Activated CD8-positive, alpha-beta memory T cell treated with anti-CD3 and anti-CD28 coated beads for 1 hour (primary cell): ENCODE measurements at places on chromosomes 5 and 9.

- no peak for DNase-seq
Measured at GRCh38 chr5:61732369-61732768, 400.3 kb downstream of the ZSWIM6 start.

GRCh38 chr9:135884328-135885035, 22.9 kb downstream of the CAMSAP1 start:
- no peak for DNase-seq

DNA sequence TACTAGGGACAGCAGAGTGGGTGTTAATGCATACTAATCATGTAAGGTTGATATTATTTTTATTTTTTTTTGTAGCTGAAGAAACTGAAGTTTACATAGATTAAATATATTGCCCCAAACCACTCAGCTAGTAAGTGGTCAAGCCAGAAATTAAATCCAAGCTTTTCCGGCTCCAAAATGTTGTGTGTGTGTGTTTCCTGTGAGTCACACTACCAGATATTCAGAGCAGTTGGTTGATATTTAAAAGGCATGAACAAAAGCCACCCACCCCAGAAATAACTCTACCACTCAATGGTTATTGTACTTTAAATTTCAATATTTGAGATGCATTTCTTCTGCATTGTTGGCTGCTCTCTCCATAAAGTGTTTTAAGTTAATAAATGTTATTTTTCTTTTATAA, 29.5 kb downstream of the KCNN2 start:
- DNase-seq, result no peak

- no peak for DNase-seq
Measured at GRCh38 chr5:163649514-163649913, 144.1 kb downstream of the MAT2B start.

- no peak for DNase-seq
Measured at GRCh38 chr5:157907479-157907878, 48.5 kb upstream of the CLINT1 start.

- DNase-seq, result no peak
Measured at GRCh38 chr9:3884736-3885135, 358.9 kb upstream of the RFX3 start.

DNA sequence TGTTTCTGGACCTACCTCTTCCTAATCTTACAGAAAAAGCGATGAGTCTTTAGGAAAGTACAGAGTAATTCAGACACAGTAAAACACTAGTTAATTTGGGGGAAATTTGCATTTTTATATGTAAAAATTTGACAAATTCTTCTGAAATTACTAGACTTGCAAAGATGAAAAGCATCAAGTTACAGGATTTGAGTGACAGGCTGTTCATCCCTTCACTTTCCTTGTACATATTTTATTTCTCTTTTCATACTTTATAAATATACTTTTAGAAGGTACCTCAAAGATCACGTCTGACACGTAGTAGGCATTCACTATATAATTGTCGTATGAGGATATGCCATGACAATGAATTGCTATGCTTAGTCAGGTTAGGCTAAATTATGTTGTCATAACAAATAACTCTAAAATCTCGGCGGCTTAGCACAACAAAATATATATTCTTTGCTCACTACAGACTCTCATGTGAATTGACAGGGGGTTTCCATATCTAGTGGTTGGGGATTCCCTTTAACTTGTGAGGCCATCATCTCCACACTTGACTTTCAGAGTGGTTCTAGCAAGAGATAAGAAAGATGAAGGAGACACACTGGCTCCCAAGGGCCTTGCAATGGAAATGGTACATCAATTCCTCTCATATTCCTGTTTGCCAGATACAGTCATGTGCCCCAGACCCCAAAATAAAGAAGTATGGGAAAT, 154.1 kb upstream of the TUT7 start:
- no peak for DNase-seq

DNA sequence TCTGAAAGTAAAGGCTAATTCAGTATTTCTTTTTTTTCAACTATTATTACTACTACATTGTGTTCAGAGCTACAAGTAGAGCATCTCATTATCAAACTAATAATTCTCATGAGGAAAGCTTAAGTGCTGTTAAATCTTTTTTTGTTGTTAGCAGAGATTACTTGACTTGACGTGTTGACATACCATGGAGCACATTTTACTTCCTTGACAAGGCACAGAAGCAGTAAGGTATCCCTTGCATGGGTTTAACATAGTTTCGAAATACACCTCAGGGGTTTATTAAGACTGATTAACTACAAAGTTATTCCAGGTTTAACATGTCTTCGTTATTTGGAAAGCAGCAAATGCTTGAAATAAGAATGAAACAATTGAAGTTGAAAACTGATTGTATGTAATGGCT, 7.0 kb downstream of the SPDL1 start:
- DNase-seq, result no peak

DNA sequence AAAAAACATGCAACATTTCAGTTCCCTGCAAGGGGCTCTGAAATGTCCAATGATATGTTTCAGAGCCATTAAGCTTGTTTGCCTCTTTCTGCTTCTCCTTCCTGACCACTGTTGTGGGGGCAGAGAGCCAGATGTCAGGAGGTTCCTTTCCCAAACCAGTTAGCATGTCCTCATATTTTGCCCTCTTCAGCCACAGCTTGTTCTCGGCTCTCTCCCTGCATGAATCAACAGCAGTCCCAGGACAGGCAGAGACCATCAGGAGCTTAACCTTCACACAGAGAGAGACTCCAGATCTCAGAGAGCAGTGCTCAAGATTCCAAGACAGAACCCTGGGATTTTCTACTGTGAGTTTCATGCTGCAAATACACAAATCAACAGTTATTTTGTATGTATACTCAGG, 218.5 kb downstream of the COMMD10 start:
- no peak for DNase-seq

DNA sequence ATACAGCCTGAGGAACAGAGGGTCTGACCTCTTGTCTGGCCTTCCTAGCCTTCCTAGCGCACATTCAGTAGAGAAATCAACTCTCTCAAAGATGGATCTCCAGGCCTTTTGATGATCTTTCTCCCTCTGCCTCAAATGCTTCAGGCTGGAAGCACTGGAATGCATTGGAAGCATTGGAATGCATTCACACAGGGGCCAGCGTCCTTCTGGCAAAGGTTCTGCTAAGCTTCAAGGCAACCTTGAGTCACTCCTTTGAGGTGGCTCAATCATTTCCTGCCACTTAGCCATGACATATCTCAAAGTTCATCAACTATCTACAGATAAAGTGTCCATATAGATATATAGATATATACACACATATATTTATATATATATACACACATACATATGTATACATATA, 42.9 kb downstream of the OR2K2 start:
- no peak for DNase-seq

GRCh38 chr9:71652480-71652879, 115.8 kb downstream of the CEMIP2 start:
- no peak for DNase-seq

DNA sequence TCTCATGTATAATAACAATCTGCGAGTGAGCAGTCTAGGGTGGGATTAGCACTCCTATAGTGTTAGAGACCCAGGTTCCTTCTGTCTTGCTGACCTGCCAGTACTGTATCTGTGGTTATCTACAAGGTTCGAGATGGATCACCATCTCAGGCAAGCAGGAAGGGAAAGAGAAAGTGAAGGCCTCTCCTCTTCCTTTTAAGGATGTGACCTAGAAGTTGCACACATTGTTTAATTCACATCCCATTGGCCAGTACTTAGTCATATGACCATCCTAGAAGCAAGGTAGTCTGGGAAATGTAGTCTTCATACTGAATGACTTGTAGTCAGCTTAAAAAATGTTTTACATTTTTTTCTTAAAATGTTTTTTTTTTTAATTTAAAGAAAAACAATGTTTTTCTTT, 168.6 kb downstream of the CARTPT start:
- DNase-seq, result no peak

DNA sequence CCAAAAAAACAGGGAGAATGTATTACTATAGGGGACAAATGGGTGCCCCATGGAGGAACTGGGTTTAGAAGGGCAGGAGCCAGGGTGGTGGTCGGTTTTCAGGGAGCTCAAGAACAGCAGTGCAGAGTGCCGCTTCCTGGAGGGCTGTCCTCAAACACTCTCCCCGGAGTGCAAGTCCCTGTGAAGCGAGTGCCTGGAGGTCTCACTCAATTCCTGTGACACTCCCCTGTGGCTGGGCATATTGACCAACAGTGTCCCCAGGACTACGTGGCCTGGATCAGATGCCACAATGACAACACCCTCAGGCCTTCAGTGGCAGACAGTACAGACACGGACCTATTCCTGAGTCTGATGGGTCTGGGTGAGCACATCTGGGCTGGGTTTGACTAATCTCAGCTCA, 412.1 kb upstream of the IRX2 start:
- DNase-seq, result no peak

- DNase-seq, result no peak
Measured at GRCh38 chr9:120481248-120481647, 98.7 kb downstream of the CDK5RAP2 start.

DNA sequence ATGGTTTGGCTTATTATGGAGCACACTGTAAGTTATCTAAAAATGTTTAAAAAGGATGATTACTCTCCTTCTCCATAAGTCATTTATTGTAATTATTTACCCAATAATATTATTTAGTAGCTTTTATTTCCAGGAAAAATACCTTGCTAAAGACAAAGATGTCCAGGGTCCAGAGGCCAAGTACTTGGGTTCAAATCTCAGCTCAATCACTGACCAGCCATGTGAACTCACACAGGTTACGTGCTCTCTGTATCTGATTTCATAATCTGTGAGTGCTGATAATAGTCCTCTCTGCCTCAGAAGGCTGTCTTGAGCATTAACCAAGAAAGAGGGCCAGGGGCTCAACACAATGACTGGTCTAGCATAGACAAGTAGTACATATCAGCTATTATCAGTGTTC, 27.0 kb downstream of the ALDH1A1 start:
- no peak for DNase-seq

GRCh38 chr5:53001541-53001940, 12.4 kb downstream of the ITGA2 start:
- DNase-seq, result no peak

DNA sequence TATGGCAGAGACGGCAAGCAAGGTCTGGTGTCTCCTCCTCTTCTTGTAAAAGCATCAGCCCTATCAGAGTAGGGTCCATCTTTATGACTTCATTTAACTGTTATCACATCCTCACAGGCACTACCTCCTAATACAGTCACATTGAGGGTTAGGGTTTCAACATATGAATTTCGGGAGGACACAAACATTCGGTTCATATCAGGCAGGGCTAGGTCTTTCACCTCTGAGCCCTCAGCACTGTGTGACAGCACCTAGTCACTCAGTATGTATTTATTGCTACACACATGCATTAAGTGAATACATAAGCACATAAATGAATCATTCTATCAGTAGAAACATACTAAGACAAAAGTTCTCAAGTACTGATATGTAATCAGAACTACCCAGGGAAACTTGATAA, 9.4 kb upstream of the BTF3 start:
- DNase-seq, result no peak

GRCh38 chr9:99266255-99267023, 44.4 kb downstream of the SEC61B start:
- DNase-seq, result peak; percentile 28

DNA sequence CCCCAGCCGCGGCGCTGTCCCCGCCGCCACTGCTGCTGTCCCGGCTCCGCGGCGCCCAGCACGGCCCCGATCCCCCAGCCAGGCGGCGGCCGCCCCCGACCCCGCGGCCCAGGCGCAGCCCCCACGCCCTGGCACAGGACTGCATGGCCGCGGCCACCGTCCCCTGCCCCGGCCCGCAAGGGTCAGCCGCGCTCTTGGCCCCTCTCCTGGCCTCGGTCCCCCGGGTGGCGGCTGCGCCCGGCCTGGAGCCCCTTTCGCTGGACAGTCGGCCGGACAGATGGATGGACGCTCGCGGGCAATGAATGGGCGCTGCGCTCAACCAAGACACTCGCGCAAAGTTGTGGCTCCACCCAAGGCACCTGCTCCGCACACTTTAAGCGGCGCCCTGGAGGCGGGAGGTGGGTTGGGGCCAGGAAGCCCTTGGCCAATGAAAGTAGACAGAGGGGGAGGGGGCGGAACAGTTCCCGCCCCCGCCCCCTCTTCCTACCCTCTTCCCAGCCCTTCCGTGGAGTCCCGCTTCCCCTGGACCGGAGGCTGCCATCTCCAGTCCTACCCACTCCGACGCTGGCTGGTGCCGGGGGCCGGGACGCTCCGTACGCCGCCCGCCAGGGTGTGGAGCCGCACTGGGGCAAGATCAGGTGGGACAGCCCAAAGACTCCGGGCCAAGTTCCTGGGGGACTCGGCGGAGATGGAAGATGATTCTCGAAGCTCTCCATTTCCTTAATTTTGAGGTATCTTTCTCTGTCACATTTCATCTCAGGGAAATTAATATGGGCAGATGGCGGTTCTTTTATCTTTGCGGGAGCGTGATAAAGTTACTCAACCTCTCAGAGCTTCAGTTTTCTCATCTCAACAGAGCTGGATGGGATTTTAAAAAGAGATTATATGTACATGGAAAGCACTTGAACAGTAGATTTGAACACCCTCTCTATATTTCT, at the start of gene GLDC:
GLDC (minus strand) TSS at position 375 of the 938 bp plus-strand sequence; CDS start at position 145, 230 bp downstream.
- DNase-seq, result no peak

DNA sequence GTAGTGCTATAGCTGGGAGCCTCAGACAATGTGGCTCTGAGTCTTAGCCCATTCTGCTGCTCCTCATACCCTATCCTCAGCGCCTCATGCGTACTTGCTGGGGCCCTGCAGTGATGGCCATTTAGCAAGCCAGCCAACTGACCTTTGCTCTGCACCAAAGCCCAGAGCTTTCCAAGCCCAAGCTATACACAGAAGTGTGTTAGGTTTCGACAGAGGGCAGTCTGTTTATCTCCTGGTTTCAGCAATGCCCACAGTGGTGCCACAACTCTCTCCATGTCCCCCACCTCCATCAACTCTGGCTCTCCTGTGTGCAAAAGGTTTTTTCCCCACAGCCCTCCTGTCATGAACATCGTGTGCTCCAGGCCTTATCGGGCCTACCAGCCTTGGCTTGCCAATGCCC, 16.9 kb downstream of the GNG10 start:
- DNase-seq, result no peak

- no peak for DNase-seq
Measured at GRCh38 chr5:43620944-43621505, 18.0 kb downstream of the NNT start.

- DNase-seq, result no peak
Measured at GRCh38 chr5:157581901-157582300, 6.3 kb upstream of the ADAM19 start.

DNA sequence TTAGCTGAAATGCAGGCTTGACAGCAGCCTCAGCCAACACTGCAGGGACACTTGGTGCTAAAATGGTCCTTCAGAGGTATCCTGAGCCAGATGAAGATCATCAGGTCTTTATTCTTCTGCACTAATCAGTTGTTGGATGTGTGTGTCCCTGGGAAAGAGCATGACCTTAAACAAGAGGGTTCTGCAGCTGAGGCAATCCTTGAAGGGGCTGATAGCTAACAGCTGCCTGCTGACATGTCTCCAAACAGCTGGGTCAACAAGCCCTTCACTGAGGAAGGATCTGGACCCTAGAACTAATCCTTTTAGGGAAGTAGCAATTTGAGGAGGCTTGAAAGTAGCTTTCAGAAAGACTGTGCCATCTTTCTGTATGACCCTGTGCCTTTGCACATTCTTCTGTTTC, 376.3 kb upstream of the ACTBL2 start:
- no peak for DNase-seq

- no peak for DNase-seq
Measured at GRCh38 chr9:83238871-83239640, 176.1 kb upstream of the RASEF start.

GRCh38 chr5:140432212-140432611, 30.6 kb downstream of the ANKHD1 start:
- no peak for DNase-seq
